ENCODE measurements at places on chromosomes 1 and 21.

- no peak for DNase-seq
These were observed 78.7 kb downstream of the PBX1 start for GRCh38 chr1:164637461-164638375.

GRCh38 chr1:77538956-77539518 lies 143.4 kb downstream of the ZZZ3 start:
- DNase-seq, result peak; percentile 53

GRCh38 chr1:42682739-42683531 lies 717 bp downstream of the YBX1 start:
- peak; percentile 41 for DNase-seq

DNA sequence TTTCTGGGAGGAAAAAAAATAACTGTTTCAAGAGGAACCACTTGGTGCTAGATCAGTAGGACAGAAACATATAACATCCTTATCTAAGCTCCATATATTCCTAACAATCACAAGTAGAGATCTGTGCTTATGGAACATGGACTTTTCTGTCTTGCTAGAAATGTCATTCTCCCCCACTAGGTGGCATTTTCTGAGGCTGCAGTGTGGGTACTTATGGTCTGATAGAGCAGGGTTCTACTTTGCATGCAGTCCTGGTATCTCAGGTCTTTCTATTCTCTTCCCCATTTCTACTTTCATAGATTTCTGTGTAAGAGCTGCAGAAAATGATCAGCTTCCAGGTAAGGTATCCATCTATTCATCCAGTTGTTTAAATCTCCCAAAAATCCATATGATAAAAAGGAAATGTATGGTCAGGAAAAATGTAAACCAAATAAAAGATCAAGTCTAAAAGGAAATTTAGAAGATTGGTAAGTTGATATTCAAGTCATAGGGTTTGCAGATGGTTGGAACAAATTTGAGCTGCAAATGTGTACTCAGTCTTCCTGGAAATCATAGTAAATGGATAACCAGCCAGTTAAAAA lies 1.5 kb downstream of the ZNF684 start:
- no peak for DNase-seq

DNA sequence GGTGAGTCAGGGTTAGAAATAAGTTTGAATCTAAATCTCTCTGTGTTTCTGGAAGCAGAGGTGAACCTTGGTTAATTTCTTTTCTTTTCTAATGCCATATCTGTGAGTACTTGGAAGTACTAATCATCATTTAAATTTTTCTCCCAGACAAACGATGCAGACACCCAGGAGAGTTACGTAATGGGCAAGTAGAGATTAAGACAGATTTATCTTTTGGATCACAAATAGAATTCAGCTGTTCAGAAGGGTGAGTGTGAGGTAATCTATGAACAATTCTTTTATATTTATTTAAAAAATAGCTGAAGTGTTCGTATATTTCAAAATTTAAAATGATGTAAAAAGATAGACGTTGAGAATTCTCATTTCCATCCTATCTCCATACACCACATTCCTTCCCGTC lies 11.2 kb downstream of the C4BPA start:
- no peak for DNase-seq

- DNase-seq, result no peak
These were observed 1.8 kb downstream of the PLEKHO1 start for GRCh38 chr1:150151291-150152181.

DNA sequence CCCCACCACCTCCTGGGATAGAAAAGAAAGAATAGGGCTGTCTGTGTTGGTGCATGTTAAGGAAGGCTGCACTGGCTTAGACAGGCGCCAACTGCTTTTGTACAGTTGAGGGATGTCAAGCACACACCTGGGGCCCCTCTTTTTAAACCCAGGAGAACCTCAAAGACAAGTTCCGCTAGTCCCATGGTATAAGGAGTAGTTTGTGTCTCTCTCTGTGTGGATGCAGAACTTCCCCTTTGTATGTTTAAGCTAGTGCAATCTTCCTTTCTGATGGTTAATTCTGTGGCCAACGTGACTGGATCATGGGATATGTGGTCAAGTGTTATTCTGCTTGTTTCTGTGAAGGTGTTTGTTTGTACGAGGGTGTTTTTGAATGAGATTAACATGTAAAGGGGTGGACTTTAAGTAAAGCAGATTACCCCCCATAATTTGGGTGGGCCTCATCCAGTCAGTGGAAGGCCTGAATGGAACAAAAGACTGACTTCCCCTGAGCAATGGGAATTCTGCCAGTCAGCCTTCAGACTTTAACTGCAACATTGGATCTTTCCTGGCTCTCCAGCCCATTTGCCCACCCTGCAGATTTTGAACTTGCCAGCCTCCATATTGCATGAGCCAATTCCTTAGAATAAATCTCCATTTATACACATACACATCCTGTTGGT lies 9.5 kb upstream of the DUSP10 start:
- DNase-seq, result no peak

GRCh38 chr1:236702791-236703394 lies 16.6 kb downstream of the ACTN2 start:
- DNase-seq, result no peak

DNA sequence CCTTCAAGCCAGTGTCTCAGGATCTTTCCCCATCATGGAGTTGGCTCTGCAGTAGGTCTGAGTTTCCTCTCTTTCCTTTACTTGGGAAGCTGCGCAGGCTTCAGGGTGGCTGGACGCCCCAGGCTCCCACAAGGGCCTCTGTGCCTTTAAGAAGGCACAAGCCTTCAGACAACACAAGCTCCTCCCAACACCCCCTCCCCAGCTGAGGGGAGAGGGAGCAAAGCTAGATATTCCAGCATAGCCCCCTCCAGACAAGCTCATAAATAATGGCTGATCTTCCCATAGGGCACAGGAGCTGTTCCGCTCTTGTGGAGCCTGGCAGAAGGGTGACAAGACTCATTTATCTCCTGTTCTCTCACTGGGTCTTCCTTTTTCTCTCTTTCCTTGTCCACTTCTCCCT lies 27.9 kb upstream of the ATP2B4 start:
- DNase-seq, result no peak

- no peak for DNase-seq
These were observed 204.7 kb downstream of the LHX8 start for GRCh38 chr1:75338616-75339483.

DNA sequence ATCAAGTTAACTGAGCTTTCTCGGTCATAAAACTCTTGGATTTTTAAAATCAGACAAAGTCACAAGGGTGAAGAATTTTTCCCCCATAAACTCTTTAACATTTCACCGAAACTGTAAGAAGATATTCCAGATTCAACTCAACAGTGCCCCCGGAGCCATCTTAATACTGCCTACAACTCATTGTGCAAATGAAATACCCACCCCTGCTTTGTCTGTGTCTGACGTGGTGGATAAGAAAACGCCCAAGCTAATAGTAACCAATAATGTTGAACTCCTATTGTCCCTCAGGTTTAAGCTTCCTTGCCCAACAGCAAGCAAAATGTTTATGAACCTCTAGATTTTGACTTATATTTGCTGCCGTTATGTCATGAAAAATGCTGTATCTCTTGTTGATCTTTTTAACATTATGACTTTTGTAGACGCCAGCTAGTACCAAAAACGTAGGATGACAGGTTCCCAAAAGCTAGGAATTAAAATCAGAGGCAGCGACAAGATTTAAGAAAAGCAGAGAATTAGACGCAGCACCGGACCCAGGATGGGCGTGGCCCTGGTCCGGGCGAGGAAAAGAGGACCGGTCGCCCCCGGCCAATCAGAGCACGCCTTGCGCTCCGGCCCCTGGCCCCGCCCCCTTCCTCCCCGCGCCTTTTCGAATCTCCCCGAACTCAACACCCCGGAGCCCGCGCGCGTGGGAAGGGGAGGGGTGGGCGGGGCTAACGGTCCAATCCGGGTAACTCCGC lies 1.1 kb downstream of the STMN1 start:
- DNase-seq, result peak; percentile 76

- no peak for DNase-seq
These were observed 190.5 kb upstream of the NRIP1 start for GRCh38 chr21:15255261-15255660.

DNA sequence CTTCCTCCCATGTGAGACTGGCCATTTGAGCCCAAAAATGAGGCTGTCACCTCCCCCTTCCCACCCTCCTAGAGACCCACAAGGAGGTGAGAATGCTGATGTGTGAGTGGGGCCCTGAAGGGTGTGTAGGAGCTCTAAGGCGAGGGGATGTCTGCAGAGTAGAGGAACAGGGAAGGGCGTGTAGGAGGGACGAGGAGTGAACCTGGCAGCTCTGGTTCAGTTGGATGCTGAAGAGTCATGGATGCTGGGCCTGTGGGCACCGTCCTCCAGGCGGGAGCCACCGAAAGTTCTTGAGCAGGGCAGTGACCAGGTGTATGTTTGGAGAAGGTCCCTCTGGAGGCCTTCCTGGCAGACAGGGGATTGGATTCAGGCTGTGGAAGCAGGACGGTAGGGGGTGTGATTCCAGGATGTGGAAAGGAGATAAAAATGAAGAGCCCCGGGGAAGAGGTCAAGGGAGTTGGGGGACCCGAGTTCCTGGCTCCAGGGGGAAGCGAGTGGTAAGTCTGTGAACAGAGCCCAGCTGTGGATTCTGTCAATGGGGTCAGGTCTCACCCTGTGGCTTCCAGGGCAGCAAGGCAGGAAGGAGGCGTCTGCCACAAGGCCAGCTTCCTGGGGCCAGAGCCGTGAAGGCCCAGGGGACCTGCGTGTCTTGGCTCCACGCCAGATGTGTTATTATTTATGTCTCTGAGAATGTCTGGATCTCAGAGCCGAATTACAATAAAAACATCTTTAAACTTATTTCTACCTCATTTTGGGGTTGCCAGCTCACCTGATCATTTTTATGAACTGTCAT lies 7.9 kb downstream of the SAMD11 start:
- DNase-seq, result no peak

- DNase-seq, result no peak
These were observed 54.0 kb upstream of the ECE1 start for GRCh38 chr1:21344098-21344749.

GRCh38 chr1:247347477-247348222 lies 16.0 kb upstream of the ZNF496 start:
- no peak for DNase-seq

GRCh38 chr1:22712502-22713271 lies 2.0 kb downstream of the EPHB2 start:
- peak; percentile 14 for DNase-seq

DNA sequence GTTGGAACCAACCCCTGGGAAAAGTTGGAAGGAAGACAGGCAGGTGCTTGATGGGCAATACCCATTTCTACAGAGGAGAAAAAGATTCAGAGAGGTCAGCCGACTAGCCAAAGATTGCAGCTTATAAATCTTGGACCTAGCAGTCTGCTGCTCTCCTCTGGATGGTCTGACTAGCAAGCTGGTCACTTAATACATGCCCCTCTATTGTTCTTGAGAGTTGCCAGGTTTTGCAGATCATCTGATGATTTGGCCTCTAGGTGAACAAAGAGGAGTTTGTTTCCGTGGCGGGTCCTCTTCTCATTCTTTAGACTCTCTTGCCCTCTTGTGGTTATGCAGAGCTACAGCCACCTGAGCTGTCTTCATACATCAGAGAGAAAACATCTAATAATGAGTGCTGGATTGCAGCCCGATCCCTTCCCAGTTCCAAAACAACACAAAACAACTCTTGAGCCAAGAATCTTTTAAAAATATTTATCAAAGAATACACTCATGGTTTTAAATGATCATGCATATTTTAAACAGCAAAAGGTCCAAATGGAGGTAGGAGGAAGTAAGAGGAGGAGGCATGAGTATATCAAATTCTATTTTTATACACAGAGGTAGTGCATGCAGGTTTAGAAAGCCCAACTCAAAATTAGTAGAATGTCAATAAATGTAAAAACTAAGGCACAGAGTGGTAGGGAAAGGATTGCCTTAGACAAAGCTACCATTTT lies 115.7 kb downstream of the SLC30A10 start:
- DNase-seq, result peak; percentile 41

DNA sequence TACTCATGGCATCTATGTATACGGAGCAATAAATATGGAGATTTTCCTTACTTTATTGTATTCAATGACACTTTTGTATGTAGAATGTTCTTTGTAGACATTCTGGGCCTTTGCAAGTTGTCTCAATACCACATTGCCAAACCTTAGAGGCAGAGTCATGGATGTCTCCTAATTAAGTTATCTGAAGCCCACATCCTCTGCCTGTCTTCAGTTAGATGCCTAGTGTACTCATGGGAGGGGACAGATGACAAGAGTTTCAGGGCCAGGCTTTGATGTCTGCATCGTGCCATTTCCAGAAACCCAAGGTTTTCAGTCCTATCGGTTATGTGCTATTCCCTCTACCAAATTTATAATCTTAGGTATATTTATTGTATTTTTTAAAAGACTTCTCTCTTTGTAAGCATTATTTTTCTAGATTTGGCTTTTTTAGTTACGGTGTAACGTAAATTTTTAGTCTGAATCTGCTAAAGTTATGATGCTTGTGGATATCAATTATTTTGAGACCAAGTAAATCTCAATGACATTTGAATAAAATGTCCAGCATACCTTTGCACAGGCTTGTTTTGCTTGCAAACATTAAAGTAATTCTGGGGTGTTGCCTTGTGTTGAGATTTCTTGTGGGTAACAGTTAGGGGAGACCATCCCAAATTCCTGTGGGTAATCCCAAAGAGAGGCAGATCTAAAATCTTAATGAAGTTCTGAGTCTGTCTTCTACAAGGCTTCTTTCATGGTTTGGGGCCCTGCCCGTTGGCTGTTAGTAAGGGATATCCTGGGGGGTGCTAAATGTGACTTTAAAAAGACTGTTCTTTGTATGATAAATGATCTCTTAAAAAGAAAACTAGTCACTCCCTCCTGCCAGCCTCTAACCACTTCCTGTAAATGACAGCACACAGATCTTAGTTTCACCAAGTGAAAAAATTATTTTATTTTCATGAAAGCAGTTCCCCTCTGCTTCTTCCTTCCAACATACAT lies 8.0 kb upstream of the MACF1 start:
- DNase-seq, result no peak

DNA sequence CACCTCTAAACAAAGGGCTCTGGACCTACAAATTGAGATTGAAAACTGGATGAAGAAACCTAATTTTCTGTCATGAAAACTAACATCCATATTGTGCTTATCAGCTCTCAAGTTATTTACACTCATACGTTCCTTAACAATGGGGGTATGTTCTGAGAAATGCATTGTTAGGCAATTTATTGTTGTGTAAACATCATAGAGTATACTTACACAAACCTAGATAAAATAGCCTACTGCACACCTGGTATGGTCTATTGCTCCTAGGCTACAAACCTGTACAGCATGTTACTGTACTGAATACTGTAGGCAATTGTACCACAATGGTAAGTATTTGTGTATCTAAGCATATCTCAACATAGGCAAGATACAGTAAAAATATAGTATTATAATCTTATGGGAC lies 191.4 kb downstream of the TM2D1 start:
- no peak for DNase-seq

GRCh38 chr1:227314014-227314848 lies 4.1 kb downstream of the CDC42BPA start:
- no peak for DNase-seq

Data from AG09319 (cell line).